ENCODE measurements at places on chromosomes 7 and 10.

- no peak for DNase-seq
These were observed 66.1 kb downstream of the SHH start for GRCh38 chr7:155746188-155746587.

- DNase-seq = no peak
These were observed 103.4 kb downstream of the GRK5 start for GRCh38 chr10:119310806-119311205.

- no peak for DNase-seq
These were observed 17.3 kb upstream of the C10orf95 start for GRCh38 chr10:102468683-102469082.

- no peak for DNase-seq
These were observed 9.1 kb upstream of the EIF4H start for GRCh38 chr7:74164985-74165456.

- DNase-seq = no peak
These were observed 78.7 kb upstream of the C1GALT1 start for GRCh38 chr7:7103343-7104313.

GRCh38 chr7:50832744-50833143 is 50.0 kb upstream of the GRB10 start:
- DNase-seq = no peak

All from amygdala (tissue), 56 donors.